ENCODE measurements at places on chromosomes 11 and 22.
A peak's percentile ranks its signal among the peaks of the same experiment; 100 is the strongest.

GRCh38 chr11:128417607-128418324 lies 169.6 kb downstream of the ETS1 start:
- no peak for DNase-seq

GRCh38 chr11:91086028-91086427 lies 863.2 kb upstream of the CHORDC1 start:
- no peak for DNase-seq

DNA sequence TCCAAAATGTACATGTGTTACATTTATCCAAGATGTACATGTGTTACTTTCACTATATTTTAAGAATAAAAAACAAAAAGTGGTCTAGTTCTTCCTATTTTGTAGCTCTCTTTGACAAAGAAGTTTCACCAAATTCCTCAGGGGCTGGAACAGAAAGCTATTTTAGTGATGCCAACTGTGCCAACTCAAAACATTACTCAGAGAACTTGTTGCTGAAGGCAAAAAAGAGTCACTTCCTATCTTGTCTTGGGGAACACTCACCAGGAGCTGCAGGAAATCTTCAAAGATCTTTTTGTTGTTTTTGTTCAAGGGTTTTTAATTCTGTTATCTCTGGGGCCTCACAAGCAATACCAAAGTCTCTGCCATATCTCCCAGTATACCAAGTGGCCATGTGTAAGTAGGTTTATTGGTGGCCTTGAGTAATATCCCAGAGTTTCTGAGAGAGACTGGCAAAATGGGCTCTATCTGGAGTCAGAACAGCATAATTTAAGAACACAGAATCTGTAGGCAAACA lies 13.6 kb upstream of the EED start:
- no peak for DNase-seq

- no peak for DNase-seq
These were observed 95.8 kb downstream of the ADAMTS15 start for GRCh38 chr11:130544266-130544665.

- no peak for DNase-seq
These were observed 43.9 kb upstream of the ACCSL start for GRCh38 chr11:44003736-44004451.

GRCh38 chr11:126113515-126113957 lies 50.9 kb upstream of the CDON start:
- DNase-seq, result peak; percentile 99

DNA sequence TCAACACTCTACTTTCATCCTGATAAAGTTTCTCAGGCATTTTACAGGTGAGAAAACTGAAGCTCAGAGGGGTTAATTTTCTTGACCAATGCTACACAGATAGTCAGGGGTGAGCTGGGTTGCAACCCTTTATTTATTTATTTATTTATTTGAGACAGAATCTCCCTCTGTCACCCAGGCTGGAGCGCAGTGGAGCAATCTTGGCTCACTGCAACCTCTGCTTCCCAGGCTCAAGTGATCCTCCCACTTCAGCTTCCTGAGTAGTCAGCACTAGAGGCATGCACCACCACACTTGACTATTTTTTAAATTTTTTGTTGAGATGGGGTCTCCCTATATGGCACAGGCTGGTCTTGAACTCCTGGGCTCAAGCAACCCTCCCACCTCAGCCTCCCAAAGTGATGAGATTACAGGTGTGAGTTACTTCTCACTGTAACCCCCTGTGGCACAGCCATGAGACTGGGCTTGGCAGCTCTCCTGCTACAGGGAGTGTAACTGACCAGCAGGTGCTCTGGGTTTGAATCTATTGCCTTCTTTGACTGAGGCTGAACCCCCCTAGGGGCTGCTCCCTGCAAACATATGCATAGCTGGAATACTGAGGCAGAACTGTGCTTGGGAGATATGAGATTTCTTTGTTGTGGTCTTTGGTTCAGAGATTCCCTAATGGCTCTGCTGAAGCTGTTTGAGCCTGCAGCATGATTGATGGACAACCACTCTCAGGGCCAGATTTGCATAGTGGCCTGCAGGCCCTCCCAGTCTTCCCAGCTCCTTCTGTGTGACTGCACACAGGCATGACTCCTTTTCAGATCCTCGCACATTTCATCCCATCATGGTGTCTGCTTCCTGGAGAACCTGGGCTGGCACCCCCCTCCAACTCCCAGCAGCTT lies 6.1 kb downstream of the C11orf96 start:
- DNase-seq, result no peak

- DNase-seq, result peak; percentile 94
These were observed 64.1 kb downstream of the ME3 start for GRCh38 chr11:86608251-86608799.

- peak; percentile 90 for DNase-seq
These were observed 14.4 kb downstream of the KCNJ5 start for GRCh38 chr11:128905345-128906184.

Data from DMS53 (cell line).